ENCODE measurements at places on chromosomes 5 and 9.

- DNase-seq, result no peak
Measured at GRCh38 chr5:27473307-27474046, 435.1 kb upstream of the CDH9 start.

- DNase-seq, result no peak
Measured at GRCh38 chr5:40360685-40361084, 319.0 kb upstream of the PTGER4 start.

DNA sequence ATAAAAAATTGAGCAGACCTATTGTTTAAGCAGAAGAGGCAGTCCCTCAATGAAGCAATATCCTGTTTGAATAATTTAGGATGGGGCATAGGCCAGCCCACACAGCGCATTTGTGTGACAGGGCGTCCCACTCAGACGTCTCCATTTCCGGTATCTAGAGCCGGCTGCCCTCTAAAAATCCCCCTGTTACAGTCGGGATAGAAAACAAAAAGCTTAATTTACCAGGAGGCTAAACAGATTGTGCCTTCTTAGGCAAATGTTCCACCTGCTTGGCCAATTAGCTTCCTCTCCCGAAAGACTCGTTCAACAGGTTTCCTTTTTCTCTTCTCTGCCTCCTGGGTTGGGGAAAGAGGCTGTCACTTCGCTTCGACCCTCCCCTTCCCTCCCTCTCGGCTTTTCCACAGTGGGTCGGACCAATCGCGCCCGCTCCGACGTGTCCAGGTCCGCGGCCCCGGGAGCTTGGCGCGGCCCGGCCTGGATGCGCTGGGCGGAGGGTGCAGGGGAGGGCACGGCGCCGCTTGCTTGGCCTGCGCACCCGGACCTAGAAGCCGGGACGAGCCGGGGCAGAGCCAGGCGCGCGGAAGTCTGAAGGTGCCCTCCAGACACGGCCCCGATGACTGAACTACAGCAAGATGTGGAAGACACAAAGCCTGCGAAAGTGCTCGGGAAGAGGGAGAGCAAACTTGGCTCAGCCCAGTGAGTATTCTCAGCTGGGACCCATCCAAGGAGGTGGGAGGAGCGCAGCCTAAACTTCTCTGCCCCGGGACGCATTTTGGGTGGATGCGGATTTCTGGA lies at the start of gene GRAMD2B:
GRAMD2B (plus strand) TSS at position 416 of the 795 bp plus-strand sequence; CDS start at position 614, 198 bp downstream.
- DNase-seq, result peak; percentile 54

DNA sequence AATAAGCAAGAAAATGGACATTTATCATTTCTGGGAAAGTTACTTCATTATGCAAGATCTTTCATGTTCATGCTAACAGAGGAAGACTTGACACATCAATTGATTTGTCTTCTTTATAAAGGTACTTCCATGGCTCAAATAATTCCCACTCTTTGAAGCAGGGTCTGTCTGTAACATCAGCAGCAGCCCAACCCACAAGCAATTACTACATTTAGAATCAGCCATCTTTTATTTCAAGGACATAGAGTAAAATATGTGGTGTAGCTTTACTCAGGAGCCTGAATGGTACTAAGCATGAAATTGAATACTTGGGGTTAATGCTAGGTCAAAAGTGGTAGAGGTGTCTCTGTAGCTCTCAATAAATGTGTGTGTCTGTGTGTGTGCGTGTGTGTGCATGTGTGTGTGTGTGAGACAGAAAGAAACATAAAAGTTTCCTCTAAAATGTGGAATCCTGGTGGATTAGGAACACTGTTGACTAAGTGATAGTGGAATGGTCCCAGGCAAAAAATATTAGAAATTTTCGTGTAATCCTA lies 581.1 kb downstream of the CAAP1 start:
- DNase-seq, result no peak

DNA sequence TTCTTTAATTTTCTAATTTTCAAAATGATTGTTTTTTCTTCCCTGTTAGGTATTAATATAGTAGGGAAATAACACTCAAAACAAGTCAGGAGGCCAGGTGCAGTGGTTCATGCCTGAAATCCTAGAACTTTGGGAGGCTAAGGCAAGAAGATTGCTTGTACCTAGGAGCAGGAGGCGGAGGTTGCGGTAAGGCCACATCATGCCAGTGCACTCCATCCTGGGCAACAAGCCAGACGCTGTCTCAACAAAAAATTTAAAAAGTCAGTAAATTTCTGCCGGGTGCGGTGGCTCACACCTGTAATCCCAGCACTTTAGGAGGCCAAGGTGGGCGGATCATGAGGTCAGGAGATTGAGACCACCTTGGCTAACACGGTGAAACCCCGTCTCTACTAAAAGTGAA lies 10.2 kb upstream of the CDK7 start:
- DNase-seq, result no peak

DNA sequence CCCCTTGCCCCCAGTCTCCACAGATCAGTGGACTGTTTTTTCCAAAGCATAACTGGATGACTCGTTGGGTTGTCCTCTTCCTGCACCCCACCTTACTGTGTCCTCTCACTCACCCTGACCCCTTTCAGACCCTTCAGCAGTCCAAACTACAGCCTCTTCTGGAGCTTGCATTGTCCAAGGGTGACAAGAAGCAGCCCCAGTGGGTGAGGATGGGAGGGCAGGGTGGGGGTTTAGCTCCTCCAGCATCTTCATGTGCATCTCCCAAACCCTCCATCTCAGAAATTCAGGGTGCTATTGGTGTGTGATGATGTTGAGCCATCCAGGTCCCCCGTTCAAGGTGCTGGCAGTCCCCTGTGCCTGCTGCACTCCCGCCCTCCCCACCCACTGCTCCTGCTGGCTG lies 62.4 kb upstream of the COL15A1 start:
- no peak for DNase-seq

DNA sequence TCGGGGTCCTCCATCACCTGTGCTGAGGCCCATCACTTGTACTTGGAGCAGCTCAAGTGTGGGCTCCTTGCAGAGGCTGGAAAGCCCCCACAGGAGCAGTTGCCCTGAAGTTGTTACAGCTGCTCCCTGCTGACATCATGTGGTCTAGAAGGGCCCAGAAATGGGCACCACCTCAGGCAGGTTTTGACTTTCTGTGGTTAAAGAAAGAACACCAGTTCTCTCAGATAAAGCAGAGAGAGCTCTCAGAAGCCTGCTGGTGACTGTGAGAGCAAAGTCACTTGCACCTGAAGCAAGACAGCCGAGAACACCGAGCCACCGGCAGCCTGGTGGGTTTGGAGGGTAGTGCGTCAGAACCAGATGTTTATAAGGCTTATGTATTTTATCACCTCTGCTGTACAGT lies 70.4 kb downstream of the MVB12B start:
- peak; percentile 29 for DNase-seq

GRCh38 chr5:73339051-73339575 lies 109.5 kb downstream of the FOXD1 start:
- no peak for DNase-seq

DNA sequence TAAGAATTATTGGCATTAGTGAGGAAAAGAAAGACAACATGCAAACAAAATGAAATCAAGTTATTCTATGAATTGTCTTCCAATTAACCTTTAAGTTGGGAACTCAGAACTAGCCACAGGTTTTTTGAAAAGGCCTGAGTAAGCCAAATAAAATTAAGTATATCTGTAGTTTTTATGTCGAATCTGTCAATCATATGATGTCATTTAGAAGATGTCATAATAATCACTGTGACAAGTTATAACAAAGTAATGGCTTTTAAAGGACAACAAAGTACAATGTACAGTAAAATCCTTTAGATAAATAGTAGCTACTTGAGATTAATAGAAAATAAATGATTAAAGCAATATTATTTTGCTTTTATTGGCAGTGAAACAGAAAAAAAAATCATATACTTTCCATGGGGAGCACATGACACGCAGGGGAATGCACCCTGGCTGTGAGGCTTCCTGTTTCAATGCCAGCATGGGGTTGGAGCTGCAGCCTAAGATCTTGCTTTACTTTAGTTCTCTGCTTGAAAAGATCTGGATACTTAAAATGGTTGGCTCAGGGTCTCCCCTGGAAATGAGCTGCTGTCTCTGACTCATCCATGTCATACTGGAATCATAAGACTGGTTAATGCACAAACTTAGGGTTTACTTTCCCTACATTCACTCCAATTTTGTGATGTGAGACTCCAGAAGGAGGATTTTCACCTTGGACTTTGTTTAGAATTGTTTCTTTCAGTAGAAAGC lies 284.3 kb downstream of the TAF11L14 start:
- DNase-seq, result no peak

DNA sequence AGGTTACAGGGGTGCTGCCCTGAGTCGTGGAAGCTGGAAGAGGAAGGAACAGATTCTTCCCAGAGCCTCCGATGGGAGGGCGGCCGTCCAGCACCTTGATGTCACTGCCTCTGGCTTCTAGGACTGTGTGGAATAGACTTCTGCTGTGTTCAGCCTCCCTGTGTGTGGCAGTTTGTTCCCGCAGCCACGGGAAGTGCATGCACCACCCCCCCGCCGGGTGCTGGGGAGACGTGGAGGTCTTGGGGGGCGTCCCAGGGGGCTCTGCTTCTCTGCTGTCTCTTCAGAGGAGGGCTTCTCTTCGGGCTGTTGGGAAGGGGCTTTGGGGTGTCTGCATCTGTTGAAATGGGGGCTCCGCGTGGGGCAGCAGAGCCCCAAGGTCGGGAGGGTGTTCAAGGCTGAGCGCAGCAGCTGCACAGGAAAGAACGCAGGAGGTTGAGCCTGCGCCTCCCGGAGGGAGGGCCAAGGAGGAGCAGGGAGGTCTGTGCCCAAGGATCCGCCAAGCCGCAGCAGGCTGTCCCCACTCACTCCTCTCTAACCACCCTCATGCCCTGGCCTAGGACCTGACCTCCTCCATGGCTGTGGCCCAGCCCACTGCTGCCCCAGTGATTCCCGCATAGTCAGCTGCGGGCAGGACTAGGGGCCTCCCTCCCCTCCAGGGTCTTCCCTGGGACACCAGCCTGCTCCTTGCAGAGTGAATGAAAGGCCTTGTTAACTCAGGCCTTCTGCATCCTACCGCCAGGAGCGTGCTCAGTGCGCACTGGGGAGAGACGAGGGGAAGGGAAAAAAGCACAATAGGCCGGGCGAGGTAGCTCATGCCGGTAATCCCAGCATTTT lies 45.0 kb downstream of the ROPN1L start:
- no peak for DNase-seq

DNA sequence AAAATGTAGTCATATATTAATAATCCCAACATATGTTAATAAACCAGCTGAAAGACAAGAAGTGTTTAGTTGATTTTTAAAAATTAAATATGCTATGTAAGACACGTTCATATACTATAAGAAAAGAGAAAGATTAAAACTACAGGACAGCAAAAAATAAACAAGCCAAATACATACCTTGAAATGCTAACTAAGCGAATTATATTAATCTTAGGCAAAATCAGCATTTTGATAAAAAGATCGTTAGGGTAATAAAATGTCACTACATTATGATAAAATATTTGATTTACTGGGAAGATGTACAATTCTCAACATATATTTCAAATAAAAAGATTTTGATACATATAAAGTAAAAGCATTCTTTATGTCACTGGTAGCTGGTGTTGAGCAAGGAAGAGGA lies 938.3 kb downstream of the PTPRD start:
- DNase-seq, result no peak

- DNase-seq, result no peak
Measured at GRCh38 chr9:10875752-10876151, 262.9 kb upstream of the PTPRD start.

DNA sequence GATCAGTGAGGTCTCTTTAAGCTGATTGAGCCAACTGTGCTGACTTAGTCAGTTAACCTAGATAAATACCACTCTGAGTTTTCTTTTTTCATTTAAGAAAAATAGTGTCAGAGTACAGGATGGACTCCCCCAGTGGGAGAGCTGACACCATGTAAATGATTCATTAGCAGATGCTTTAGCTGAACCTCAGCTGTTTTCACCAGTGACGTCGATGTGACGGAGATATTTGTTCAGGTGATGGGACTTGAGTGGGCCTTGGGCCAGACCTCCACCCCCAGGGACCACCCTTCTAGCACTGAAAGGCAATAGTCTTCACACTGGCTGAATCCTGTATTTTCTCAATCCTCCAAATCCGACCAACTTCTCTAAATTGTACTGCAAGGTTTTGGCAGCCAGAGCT lies 196.1 kb downstream of the GAS1 start:
- DNase-seq, result no peak

DNA sequence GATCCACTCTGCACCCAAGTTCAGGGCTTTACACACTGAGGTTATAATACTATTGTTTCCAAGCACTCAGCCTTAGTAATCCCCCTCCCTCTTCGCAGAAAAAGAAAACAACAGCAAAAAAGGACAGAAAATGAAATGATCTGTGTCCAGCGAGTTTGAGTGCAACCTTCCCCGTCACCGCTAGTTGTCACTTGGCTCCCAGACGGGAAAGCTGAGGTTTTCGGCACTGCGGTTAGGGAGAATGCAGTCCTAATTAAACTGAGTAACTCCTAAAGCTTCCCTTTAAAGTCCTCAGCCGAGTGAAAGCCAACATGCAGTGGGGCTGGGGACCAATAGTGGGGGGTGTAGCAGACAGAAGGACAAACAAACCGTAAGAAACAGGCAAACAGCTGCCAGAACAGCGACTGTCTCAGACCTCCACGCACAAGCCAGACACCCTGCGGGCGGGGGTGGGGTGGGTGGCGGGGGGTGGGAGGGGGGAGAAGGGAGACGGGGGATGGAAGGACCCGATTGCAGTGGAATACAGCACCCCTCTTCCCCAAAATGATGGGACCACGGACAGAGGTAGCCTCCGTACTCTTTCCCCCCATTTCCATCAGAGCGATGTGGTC lies 680 bp downstream of the GLRA1 start:
- no peak for DNase-seq

- DNase-seq, result no peak
Measured at GRCh38 chr5:113274836-113275414, 159.9 kb downstream of the TSSK1B start.

- DNase-seq, result no peak
Measured at GRCh38 chr5:176687247-176687646, 40.0 kb downstream of the TSPAN17 start.

Data from effector CD4-positive, alpha-beta T cell (primary cell).